ENCODE measurements at places on chromosomes 4 and X.

- no peak for DNase-seq
These were observed at the start of gene PLAC8 for GRCh38 chr4:83114576-83114975. PLAC8 (minus strand) TSS chr4:83114729; CDS start chr4:83107921, 6,808 bp downstream.

DNA sequence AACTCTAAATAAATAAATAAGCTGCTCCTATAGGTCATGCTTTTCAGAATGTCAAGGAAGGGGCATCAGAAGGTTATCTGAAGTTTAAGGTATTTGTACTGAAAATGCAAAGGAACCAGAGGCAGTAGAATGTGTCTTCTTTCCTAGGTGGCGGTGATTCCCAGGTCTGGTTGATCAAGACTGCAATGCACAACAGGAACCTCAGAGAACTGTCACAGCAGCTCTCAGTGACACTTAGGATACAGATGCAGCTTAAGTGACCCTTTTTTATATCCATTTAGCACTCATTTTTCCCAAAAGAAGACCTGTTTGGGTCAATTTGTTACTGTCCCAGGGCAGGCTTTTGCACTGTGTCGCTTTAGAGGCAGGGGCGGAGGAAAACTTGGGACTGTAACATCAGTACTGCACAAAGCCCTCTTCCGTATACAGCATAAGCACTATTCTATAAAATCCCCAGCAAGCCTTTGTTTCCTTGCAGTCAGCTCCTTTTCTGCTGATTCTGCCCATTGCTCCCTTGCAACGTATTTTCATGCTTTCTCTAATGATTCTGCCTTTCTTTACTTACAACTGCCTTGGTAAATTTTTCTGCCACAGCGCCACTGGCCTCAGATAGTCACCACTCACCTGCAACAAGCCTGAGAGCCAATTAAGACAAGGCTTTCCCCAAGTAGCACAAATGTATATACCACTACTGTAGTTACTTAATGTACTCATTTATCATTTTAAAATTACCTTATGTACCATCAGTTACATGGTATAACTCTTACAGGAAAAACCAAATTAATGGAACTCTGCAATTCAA is 1.5 kb upstream of the MND1 start:
- DNase-seq = no peak

- peak; percentile 25 for DNase-seq
These were observed 137.8 kb downstream of the MID1IP1 start for GRCh38 chrX:38939067-38939466.

- no peak for DNase-seq
These were observed 119.0 kb upstream of the OR13H1 start for GRCh38 chrX:131424895-131425294.

GRCh38 chr4:130185123-130185522 is 1089.2 kb downstream of the C4orf33 start:
- no peak for DNase-seq

- peak; percentile 37 for DNase-seq
These were observed 20.5 kb downstream of the SLC25A5 start for GRCh38 chrX:119488749-119489148.

- DNase-seq = no peak
These were observed 33.3 kb upstream of the SULT1B1 start for GRCh38 chr4:69793732-69794131.

DNA sequence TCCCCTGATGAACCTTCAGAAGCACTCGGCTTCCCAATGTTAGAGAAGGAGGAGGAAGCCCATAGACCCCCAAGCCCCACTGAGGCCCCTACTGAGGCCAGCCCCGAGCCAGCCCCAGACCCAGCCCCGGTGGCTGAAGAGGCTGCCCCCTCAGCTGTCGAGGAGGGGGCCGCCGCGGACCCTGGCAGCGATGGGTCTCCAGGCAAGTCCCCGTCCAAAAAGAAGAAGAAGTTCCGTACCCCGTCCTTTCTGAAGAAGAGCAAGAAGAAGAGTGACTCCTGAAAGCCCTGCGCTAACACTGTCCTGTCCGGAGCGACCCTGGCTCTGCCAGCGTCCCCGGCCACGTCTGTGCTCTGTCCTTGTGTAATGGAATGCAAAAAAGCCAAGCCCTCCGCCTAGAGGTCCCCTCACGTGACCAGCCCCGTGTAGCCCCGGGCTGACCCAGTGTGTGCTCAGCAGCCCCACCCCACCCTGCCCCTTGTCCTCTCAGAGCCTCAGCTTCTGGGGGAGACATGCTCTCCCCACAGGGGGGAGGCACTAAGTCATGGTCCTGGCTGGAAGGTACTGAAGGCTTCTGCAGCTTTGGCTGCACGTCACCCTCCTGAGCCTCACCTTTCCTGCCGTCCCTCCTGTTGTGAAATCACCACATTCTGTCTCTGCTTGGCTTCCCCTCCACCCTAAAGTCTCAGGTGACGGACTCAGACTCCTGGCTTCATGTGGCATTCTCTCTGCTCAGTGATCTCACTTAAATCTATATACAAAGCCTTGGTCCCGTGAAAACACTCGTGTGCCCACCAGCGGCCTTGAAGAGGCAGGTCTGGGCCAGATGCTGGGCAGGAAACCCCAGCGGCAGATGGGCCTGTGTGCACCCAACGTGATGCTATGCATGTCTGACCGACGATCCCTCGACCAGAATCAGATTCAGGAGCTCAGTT is 34.7 kb downstream of the NOP14 start:
- no peak for DNase-seq

DNA sequence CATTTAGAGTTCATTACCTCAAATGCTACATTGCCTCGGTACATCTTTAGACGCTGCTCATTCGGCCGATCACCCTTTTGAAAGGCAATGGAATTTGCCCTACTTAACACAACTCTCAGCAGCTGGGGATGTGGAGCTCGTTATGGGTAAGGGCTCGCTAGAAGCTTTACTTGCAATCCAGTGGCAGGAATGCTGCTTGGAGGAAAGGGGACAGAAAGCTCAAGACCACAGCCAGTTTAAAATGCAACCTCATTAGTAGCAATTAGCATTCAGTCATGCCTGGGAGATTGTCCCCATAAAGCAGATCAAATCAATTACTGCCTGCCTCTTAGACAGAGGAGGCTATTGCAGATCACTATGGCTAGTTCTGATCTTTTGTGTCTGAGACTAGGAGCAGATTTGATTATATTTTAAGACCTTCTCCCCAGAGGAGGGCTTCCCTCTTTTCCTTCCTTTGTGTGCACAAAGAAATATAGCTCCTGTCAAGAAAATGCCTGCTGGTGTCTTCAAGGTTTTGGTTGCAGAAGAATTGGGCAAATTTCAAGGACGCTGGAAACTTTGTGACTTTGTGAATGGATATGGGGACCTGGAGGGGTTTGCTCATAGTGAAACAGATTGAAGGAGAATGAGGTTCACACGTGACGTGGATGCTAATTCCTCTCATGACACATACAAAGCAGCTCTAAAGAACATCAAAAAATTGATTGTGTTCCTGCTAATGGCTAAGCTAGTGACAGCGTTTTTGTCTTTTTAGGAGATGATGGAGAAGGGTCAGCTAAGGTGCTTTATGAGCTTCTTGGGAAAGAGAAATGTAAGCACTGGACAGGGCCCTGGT is 237.5 kb upstream of the GLRA2 start:
- no peak for DNase-seq

DNA sequence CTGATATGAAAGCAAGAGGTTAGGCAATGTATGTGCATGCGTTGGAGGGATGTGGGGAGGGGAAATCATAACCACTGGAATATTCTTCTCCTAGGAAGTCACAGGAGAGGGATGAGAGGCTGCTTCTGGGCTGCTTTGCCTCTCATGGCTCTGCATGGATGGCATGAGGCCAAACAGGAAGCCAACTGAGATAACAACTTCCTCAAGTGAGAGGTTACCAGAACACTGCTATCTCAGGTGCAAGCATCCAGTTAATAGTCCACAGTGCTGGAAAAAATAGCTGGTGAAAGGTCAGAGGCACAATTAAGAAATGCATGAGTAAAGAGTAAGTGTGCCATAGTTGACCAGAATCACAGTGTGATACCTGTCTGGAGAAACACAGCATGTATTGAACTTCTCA is 113.3 kb downstream of the ELOVL6 start:
- no peak for DNase-seq

- DNase-seq = no peak
These were observed 11.3 kb downstream of the PDE6B start for GRCh38 chr4:636628-637159.

Data from muscle of back (tissue), 13 donors.